ENCODE measurements at places on chromosomes 11 and 22.

GRCh38 chr11:90783111-90783510, 560.3 kb upstream of the CHORDC1 start:
- no peak for DNase-seq

- no peak for DNase-seq
These were observed 66.7 kb upstream of the CLTCL1 start for GRCh38 chr22:19358195-19358594.

GRCh38 chr11:17294033-17294432, 17.5 kb downstream of the NUCB2 start:
- no peak for DNase-seq

DNA sequence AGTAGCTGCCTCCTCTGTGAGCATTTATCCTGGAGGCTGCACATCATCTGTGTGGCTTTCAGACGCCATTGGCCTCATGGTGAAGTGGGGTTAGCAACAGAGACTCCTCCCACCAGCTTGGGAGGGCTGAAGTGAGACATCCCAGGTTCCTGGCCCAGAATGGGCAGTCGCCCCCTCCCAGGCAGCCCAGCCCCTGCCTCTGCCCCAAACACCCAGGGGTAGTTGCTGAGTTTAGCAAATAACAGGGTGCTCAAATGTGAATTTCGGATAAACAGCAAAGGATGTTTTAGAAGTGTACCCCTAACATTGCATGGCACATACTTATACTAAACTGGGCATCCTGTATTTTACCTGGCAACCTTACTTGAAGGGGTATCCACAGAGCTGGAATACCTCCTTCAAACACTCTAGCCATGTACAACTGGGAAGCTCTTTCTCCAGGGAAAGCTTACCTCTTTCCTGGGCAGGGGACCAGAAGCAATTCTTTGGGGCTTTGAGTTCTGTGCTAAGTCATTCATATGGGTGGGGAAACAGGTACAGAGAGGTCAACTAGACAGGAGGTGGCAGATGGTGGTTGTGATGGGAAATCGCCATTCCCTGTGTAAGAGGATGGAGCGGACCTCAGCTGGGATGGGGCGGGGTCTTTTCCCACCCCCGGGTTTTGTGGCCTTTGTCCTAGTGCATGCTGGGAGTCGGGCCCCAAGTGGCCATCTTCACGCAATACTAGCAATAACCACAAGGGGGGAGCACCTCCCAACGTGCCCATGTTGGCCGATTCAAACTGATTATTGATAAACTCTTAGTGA, 19.3 kb downstream of the MTFP1 start:
- no peak for DNase-seq

DNA sequence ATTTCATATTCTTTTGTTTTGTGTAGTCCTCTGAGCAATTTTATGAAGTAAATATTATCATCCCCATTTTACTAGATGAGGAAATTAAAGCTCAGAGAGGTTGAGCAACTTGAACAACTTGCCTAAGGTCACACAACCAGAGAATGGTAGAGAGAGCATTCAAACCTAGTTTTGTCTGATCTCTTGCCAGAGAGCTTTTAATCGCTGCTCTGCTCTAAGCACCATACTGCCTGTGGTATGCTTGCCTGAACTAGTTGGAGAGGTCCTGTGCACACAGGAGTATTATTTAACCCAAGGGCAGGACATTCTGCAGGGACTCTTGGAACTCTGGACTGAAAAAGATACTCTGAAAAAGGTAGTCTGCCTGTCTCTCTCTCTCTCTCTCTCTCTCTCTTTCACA, 38.5 kb downstream of the TRAF6 start:
- no peak for DNase-seq

- no peak for DNase-seq
These were observed 60.8 kb upstream of the PPARA start for GRCh38 chr22:46089426-46090035.

DNA sequence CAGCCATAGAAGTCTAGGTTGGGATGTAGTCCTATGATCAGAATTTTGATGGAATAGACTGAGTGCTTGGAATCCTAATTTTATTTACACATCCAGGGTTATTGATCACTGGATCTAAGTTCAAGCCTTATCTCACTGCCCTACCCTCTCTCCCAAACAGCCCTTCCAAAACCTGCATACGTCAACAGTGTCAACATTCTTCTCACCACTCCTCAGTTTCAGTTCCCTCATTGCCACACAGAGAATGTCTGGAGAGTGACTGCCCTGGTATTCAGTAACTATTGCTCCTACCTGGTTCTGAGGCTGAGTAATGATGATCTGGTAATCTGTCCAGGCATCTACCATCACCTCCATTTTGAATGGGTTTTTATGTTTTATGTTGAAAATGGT, 60.0 kb downstream of the GLYATL1 start:
- DNase-seq: no peak

DNA sequence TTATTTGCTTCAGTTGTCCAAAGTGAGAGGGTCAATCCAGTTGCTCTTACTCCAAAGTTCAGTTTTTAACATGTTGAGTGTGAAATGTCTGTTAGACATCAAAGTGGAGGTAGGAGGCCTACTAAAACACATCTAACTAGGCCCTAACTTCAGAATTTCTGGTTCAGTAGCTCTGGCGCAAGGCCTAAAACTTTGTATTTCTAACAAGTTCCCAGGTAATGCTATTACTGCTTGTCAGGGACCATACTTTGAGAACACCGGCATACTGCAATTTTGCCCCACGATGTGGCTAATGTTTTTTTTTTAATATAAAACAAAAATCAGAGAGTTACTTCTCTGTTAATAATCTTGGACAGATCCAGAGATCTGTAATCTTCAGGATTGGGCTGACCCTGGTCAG, 72.4 kb upstream of the LRRC55 start:
- no peak for DNase-seq

GRCh38 chr22:21652547-21653545, 10.7 kb downstream of the SDF2L1 start:
- no peak for DNase-seq
